Fibroblast of skin of left quadriceps (primary cell): ENCODE measurements at places on chromosomes 11 and 22.
A peak's percentile ranks its signal among the peaks of the same experiment; 100 is the strongest.

GRCh38 chr11:68584097-68584496, 100.2 kb upstream of the GAL start:
- no peak for DNase-seq

DNA sequence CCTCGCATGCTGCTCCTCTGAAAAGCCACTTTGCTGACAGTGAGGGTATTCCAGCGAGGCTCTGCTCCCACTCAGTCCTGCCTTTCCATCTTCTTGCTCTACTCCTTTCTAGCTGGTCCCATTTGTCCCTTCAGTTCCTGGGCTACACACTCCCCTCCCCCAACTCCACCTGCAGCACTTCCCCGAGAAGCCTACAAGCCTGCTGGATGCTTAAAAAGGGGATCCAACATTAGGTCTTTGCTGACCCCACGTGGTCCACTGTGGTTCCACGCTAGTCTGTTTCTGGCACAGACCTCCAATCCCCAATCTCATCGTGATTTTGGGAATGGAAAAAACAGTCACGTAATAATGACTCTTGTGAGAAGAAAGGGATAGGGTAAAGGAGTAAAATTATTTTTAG, 121.6 kb upstream of the SNX19 start:
- no peak for DNase-seq

DNA sequence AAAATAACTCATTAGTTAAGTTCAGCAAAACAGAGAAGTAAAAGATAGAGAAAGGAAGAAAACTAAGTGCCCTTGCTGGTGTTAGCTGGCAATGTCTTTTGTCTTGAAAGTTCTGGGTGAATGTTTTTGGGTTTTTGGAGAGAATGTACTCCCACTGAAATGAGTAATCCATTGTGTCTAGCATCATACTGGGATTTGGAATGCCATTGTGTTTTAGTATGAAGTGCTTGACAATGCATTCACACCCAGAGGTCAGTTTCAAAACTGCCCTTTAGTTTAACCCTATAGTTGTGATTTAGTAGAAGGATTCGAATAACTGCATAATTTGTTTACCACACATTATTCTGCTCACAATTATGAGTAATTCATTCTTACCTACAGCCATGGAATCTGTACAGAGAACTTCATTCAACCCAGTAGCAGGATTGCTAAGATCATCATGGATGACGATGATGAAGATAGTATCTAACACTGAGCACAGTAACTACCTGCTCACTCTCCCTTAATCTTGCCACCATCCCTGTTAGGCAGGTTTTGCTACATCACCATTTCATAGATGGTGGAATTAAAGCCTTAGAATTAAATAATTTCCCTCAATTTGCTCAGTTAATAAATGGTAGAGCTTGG, 33.9 kb downstream of the MAML2 start:
- no peak for DNase-seq

DNA sequence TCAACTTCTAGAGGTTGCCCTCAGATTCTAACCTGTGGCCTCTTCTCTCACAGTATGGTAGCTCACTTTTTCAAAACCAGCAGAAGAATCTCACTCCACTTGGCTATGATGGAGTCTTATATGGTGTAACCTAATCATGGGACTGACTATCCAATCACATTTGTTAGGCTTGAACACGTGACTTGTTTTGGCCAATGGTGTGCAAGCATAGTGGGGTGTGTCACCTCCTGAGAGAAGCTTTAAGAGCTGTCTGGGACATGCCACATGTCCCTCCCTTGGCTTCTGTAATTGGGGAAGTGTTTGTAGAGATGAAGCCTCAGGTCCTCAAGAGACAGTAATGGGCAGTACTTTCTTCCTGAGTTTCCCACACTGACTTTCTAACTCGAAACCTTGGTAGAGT, 12.8 kb upstream of the SMIM38 start:
- DNase-seq: no peak

DNA sequence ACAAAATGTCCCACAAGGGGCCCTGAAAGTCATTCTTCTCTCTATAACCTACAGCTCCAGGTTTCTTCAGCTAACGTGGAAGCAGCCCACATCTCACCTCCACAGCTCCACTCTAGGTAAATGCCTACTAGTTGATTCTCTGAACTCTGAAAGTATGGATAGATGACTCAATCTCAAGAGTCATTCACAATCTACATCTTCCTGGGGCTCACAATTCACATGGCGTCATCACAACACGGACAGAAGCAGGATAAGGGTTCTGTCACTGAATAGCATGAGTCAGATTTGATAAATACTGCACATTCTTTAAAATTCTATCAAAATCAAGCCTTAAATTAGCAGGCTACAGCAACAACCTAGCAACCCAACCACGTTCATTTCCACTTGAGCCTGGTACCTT, 96.3 kb downstream of the PLEKHA7 start:
- DNase-seq: no peak

- DNase-seq: no peak
Measured at GRCh38 chr11:35478471-35479091, 46.8 kb downstream of the PAMR1 start.

- DNase-seq: peak; percentile 23
Measured at GRCh38 chr11:119222308-119222707, 16.2 kb downstream of the CBL start.

- no peak for DNase-seq
Measured at GRCh38 chr11:69958308-69958707, 119.8 kb upstream of the ANO1 start.

DNA sequence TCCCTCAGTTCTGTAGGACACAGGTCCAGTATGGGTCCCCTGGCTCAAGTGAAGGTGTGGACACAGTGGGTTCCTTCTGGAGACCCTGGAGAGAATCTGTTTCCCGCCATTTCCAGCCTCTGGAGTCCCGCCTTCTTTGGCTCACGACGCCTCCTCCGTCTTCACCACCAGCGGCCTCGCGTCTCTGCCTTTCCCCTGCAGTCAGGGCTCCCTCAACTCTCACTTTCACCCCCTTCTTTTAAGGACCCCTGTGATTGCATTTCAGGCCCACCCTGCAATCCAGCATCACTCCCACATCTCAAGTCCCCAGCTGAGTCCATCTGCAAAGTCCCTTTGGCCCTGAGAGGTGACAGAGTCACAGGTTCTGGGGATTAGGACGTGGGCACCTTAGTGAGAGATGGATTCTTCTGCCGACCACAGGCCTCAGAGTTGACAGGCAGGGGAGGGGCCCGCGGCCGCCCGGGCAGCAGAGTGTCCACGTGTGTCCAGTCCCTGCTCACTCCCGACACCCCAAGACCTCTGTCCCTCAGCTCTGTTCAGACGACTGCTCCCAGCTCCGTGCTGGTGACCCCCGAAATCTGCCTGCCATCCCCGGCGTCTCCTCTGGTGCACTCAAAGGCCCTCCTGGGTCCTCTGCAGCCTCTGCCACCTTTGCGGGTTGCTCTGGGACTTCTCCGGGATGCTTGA, 36.9 kb upstream of the KRTAP5-7 start:
- no peak for DNase-seq

GRCh38 chr11:28337701-28338100, 229.5 kb downstream of the METTL15 start:
- DNase-seq: no peak

- no peak for DNase-seq
Measured at GRCh38 chr11:125076378-125076945, 13.4 kb downstream of the SLC37A2 start.

- no peak for DNase-seq
Measured at GRCh38 chr11:78653294-78653909, 78.7 kb upstream of the NARS2 start.

DNA sequence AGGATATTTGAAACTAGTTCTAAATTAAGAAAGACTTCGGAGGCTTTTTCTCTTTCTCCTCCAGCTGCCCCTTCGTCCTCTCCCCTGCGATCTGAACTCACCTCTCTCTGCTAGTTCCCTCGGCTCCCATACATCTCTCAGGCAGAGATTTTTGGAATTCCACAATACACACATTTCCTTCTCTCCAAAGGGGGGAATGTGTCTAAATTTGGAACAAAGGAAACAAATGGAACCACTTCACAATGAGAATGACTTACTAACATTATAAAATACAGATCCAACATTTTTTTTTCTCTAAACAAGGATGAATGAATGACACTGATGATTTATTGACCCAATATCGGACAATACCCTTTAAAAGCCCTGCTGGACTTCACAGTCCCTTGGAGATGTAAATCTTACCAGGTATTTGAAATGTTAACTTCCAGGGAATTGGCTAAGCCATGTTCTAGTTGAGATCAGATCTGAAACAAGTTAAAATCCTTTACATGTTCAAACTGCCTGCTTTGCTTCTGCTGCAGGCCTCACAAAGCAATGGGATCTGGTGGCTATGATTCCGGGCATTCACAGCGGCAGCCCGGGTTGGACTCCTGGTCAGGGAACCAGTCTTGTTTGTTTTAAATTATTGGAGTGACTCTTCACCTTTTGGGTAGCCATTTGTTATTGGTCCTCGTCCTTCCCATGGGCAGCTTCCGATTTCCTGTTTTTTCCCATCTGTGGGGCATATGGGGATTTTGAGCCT, 20.5 kb upstream of the GSTP1 start:
- DNase-seq: no peak

DNA sequence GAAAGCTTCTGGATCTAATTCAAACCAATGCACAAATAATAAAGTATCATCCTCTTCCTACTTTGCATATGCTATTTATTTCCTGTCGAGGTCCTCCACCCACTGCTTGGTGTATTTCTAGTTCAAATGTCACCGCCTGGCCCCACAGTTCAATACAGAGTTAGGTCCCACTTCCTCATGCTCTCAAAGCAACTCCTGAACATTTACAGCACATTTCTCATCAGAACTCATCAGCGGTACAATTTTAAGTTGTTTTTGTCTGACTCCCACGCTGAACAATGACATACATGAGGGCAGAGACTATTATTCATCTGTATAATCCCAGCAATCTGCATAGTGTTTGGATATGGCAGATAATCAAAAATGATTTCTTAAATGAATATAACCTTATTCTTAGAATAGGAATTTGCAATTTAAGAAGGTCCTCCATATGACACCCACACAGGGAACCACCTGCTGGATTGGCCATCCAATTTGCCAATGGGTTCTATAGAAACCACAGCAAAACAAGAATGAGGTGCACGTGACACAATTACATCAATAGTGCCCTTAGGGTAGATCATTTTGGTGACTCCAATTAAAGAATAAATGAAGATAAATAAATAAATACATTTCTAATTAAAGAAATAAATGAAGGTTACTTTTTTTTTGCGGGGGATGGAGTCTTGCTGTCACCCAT, 54.2 kb downstream of the SLC25A17 start:
- no peak for DNase-seq

GRCh38 chr11:110892741-110893285, 180.6 kb upstream of the ARHGAP20 start:
- no peak for DNase-seq

DNA sequence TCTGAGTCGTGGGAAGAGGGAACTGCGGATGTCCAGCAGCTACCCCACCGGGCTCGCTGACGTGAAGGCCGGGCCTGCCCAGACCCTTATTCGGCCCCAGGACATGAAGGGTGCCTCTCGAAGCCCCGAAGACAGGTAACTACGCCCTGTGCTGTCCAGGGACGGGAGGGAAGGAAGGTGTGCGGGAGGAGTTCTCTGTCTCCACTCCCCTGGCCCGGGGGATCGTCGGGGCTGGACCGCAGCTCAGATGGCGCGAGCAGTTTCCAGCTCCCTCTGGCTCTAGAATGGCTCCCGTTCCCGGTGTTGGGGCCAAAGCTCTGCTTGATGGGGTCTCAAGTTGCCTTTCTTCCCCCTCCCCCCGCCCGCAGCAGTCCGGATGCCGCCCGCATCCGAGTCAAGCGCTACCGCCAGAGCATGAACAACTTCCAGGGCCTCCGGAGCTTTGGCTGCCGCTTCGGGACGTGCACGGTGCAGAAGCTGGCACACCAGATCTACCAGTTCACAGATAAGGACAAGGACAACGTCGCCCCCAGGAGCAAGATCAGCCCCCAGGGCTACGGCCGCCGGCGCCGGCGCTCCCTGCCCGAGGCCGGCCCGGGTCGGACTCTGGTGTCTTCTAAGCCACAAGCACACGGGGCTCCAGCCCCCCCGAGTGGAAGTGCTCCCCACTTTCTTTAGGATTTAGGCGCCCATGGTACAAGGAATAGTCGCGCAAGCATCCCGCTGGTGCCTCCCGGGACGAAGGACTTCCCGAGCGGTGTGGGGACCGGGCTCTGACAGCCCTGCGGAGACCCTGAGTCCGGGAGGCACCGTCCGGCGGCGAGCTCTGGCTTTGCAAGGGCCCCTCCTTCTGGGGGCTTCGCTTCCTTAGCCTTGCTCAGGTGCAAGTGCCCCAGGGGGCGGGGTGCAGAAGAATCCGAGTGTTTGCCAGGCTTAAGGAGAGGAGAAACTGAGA, 1.4 kb downstream of the ADM start:
- DNase-seq: no peak

DNA sequence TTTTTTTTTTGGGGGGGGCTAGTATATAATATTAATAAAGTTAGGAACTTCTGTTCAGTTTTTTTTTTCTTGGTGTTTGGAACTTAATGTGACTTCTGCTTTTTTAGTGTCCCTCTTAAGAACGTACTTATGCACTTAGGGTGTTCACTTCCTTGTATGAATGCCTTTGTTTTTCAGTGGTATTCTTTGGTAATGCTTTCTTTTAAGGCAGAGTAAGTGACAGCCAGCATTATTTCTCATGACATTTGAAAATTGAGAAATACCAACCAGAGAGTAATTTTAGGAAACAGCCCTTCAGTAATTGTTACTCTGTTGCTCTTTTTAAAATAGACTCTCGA, 2.4 kb downstream of the GRK3 start:
- DNase-seq: no peak

GRCh38 chr11:14148653-14149273, 186.2 kb downstream of the SPON1 start:
- peak; percentile 20 for DNase-seq

- no peak for DNase-seq
Measured at GRCh38 chr22:23014250-23014649, 56.1 kb upstream of the GNAZ start.

DNA sequence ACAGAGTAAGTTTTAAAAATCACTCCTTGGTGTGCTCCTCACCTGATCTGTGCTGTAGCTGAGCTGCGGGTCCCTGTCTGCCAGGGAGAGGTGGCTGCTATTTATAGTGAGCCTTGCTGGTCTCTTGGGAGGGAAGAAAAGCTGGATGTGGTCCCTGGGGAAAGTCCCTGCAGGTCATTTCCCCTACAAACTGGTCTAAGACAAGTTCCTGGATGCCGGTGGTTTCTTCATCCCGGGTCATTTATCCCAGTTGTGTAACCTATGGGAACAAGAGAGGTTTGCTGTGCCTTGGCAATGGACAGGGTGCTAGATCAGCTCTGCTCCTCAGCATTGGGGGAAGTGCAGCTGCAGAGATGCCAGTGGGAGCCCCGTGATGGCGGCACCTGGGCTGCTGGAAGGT, at the start of gene SAA2:
TSS of gene SAA2 (minus strand) at position 108 of the 400 bp plus-strand sequence. CDS start 657 bp downstream, outside the sequence.
- DNase-seq: no peak

GRCh38 chr11:131228378-131228777, 142.0 kb upstream of the NTM start:
- no peak for DNase-seq
